ENCODE measurements at places on chromosomes 2 and 18.

GRCh38 chr2:183040604-183041003 lies 2.3 kb upstream of the NCKAP1 start:
- DNase-seq: no peak

- DNase-seq: no peak
Measured at GRCh38 chr18:76620321-76621170, 125.5 kb upstream of the ZNF516 start.

DNA sequence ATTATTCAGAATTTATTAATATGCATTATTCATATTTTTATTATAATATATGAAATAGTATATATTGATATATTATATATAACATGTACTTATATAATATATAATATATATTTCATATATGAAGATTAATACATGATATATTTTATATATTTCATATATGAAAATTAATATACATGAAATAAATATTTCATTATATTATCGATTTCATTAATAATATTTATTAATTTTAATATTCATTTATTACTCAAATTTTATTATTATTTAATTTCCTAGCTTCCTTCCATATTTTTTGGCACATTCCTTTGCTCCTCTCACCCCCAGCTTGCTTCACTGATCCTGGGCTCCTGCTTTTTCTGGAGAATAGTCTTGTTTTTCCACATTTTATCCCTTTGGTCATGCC lies 29.7 kb downstream of the CD8B2 start:
- DNase-seq: no peak

DNA sequence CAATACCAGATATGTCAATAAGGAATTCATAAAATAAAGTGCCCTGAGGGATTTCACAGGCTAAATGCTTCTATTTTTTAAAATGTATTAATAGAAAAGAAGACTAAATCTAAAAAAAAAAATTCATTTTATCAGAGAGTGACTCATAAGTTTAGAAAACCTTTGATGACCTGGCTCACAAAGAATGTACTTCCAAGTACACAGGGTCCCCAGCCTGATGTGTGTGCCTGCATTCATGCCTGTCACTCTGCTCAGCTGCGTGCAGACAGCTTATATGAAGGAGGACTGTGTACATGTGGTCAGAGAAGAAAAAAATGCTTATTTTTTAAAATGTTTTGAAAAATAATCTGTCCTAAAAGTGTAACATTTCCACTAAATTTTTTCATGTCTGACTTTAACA lies 3.0 kb upstream of the CPS1 start:
- DNase-seq: no peak

DNA sequence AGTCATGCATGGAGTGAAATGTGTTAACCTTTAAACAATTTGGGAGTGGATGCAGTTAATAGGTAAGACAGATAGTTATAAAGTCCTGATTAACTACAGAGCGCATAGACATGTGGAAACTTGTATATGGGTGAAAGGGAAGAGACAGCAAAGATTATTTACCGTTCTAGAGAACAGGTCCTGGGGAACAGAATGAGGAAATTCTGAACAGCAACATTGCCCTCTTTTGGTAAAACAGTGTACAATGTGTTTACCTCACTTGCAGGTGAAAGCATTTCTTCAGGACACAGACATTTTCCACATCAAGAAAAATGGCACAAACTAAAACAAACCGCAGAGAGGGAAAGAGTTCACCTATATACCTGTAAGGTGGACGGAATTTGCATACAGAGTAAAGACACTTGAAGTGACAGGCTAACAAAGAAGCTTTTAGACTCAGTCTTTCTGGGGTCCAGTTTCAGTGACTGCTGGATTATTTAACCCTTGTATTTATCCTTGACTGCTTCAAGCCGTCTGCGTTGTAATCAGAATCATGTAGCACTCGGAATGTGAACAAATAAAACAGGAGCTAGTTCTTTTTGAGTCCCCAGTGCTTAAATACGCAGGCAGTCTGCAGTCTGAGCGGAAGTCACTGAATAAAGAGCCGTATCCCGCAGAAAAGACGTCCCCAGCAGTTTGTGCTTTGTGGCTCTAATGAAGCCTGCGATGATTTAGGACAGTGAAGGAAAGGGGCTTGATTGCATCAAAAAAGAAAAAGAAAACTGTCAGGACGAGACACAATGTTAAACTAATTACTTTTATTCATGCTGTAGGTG lies 364.8 kb upstream of the GALNT5 start:
- peak; percentile 45 for DNase-seq

DNA sequence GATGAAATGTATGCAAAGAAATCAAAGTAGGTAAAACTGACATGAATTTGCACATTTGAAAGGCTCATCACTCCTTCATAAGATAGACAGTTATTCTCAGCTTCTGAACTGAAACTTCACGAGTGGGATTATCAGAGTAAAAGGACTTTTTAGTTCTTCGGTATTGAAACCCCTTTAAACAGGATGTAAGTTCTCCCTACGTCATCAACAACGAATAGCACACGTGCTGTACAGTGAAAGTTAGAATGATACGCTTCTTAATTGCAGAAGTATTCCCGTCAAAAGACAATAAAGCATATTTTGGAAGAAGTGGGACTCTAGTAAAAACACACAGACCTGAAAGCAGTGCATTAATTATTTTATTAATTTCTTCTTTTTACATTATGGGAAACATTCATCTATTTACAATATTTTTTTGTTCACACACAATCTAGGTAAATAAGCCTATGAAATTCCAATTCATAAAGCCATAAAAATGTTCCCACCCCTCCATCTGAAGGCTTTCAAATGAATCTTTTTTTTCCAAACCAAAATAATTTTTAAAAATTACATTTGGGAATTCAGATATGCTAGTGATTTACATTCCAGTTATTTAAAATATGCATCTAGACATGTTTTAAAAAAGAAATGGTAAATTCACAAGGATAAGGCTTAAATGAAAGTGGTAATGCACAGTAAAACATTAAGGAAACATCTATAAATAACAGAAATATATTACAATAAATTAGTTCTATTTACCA lies 45.9 kb downstream of the TGIF1 start:
- no peak for DNase-seq

GRCh38 chr2:160454070-160454797 lies 39.4 kb downstream of the RBMS1 start:
- DNase-seq: no peak

DNA sequence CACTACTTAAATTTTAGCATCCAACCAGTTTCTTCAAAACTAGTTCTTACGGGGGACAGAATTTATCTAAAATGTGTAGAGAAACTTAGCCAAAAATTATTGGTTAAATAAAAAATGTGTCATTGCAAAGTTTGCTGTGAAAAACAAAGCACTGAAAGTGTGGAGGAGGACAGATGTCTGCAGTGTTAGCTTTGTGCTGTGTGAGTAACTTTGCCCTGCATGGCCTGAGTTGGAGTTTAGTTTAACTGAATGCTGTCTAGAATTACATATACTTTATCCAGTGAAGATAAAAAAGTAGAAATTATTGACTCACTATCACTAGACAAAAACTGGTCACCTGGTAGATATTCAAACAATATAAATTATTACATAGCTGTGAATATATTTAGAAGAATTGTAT lies 1225.2 kb upstream of the CELF4 start:
- no peak for DNase-seq

GRCh38 chr2:95041824-95042442 lies 16.4 kb downstream of the MAL start:
- no peak for DNase-seq

DNA sequence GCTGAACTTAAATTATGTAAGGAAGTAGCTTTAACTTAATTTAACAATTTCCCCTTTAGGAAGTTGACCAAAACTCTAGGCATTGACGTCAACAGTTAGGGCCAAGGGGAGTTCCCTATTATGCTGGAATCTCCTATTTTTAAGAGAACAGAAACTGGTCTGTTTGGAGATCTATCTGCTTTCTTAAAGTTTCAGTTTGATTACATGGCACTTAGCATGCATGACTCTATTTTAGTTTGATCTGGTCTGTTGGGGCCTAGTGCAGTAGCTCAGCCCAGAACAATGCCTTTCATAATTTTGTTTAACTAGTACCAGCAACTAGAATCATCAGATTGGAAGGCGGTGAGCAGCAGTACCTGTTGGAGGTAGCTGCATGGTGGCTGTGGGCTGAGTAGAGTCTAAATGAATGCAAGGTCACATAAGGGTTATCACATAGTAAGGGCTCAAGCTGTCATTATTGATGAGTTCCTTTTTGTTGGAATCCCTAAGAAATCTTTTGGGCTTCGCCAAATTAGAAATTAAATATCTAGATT lies 60.5 kb upstream of the ZNG1B start:
- DNase-seq: no peak

GRCh38 chr2:10043256-10043905 lies at the start of gene KLF11:
TSS of gene KLF11 (plus strand) at chr2:10043550. CDS start at chr2:10043717, 167 bp downstream.
- DNase-seq: peak; percentile 87

DNA sequence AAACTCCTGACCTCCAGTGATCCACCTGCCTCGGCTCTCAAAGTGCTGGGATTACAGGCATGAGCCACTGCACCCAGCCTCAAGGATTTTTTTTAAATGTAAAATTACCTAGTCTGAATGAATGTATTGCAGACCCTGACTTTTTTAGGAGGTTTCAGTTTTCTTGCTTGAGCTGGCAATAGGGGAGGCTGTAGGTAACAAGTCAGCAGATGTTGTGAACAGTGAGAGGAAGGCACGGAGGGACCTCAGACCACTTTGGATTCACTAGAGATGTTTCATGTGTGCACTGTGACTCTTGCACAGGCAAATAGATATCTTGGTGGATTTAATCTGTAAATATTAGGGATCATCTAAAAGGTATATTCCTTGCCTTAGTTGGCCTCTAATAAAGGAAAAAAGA lies 6.4 kb downstream of the NDUFV2 start:
- no peak for DNase-seq

GRCh38 chr2:207614824-207615223 lies 10.4 kb downstream of the METTL21A start:
- DNase-seq: no peak

- DNase-seq: no peak
Measured at GRCh38 chr2:237689336-237690131, 62.1 kb downstream of the LRRFIP1 start.

DNA sequence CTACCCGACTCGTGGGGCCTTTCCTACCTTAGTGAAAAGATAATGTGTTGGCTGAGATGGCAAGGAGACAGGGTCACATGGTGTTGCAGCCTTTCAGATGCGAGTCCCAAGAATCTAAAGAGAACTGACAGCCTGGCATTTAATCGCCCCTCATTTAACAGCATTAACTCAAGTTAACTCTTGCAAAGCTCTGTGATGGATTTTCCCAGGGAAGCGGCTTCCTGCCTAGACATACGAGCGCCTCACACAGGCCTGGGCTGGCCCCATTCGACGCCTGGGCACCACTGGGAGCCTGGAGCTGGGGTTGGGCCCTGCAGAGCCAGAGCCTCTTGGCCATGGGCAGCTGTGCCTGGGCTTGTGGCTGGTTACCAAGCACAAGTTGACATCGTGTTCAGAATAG lies 140.8 kb downstream of the SEPTIN10 start:
- DNase-seq: no peak
